ENCODE measurements at places on chromosomes 7 and 10. TPM values are rescaled to one million over a fixed set of nuclear protein-coding genes. Genes with fewer than 3 reads are reported as not detected.

DNA sequence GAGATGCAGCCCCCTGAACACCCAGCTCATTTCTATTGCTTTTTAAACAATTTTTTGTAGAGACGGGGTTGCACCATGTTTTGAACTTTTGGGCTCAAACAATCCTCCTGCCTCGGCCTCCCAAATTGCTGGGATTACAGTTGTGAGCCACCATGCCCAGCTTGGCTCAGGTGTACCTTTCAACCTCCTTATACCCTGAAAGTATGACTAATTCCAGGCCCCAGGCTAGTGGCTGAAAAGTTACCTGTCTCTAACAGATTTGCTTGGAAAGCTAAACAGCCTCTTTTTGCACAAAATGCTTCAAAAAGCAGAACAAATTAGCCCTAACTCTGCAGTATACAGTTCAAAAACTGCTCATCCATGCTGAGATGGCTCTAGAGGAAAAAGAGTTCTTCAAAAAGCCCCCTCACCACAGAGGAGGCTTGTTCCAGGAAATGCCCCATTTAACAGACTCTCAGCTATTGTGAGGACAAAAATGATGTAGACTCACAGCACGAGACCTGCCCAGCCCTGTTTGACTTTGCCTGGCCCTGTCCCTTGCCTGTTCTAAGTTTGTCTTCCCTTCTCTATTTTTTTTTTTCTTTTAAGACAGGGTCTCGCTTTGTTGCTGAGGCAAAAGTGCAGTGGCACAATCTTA lies 13.4 kb upstream of the AP1S1 start:
- DNase-seq: no peak

- peak; percentile 25 for DNase-seq
These were observed 93.6 kb upstream of the COL1A2 start for GRCh38 chr7:94301024-94301586.

The EEF1AKMT2 gene
- 22.1 TPM for polyA plus RNA-seq

The CALML3 gene
- not detected for polyA plus RNA-seq

DNA sequence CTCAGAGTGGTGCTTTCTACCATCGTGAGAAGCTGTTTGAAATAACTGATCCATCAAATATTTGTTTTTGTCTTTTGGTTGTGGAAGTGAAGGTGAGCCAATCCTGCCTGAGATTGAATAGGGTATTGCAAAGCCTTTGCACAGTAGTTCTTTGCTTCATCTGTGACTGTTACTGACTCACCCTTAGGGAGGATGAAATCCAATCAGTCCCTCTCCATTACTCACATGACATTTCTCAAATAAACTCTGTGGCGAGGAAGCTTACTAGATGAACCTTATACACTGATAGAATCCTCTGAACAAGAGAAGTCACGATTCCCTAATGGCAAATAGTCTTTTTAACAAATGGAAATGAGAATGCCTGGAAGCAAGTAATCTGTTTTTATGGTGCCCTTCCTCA lies 31.9 kb downstream of the HEPACAM2 start:
- no peak for DNase-seq

GRCh38 chr10:62733654-62734293 lies 70.7 kb upstream of the ADO start:
- no peak for DNase-seq

DNA sequence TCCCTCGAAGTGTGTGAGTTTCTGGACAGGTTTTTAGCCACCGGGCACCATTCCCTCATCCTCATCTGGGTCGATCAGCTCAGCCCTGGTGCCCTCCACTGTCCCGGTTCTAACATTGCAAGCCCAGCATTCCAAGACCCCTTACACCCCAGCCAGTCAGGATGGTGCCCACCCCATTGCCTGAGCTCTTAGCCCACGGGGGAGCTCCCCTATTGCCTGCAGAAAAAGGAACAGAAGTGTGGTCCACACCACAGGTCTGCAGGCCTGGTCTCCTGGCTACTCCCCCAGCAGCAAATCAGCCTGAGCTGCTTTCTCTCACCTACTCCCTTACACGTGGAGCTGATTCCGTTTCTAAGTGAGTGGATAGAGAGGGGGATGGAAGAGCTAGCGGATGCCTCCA lies 4.8 kb downstream of the CALML5 start:
- no peak for DNase-seq

The VSTM2A gene
- not detected for polyA plus RNA-seq

DNA sequence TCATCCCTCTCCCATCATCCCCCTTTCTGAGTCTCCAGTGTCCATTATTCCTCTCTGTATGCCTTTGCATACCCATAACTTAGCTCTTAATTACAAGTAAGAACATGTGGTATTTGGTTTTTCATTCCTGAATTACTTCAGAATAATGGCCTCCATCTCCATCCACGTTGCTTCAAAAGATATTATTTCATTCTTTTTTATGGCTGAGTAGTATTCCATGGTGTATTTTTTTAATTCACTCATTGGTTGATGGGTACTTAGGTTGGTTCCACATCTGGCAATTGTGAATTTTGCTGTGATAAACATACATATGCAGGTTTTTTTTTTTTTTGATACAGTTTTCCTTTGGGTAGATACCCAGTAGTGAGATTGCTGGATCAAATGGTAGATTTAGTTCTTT lies 40.4 kb downstream of the CCSER2 start:
- DNase-seq: no peak

The PRLHR gene
- polyA plus RNA-seq: not detected

DNA sequence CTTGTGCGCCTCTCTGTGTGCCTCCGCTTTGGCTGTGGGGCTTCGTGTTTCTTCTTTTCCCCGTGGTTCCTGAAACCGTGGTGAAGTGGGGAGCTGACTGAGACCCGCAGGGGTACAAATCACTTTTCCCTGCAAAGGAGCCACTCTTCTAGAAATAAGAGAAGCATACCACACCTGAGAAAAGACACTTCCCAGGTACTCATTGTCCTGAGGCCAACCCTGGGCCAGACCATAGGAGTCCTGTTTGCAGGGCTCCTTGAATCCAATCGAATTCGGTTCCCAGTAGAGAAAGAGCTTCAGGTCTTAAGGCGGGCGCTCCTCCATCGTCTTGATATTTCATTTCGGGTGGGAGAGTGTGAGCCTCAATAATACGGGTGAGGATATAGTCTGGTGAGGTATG lies 32.4 kb upstream of the ZNF273 start:
- no peak for DNase-seq
